Calu3 (cell line): ENCODE measurements at places on chromosomes 6 and 20.

GRCh38 chr20:56371977-56372376, 13.2 kb downstream of the FAM210B start:
- H3K27me3 ChIP-seq, result no peaks in the 10 kb centered on the region
- H3K36me3 ChIP-seq, result peaks cover 31% of the 10 kb centered on the region
- H3K4me3 ChIP-seq, result no peak overlapping the region
- H3K27ac ChIP-seq, result no peak overlapping the region

DNA sequence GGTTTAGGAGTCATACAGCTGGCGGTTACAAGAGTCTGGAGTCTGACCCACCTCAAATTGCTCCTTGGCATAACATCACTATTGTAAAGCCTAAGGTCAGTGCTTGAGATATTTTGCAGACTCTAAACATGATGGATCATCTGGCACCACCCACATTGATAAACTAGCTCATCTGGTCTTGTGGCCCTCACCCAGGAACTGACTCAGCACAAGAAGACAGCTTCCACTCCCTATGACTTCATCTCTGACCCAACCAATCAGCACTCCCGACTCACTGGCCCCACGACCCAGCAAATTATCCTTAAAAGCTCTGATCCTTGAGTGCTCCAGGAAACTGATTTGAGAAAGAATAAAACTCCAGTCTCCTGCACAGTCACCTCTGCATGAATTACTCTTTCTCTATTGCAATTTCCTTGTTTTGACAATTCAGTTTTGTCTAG, 115.9 kb downstream of the CD24 start:
- DNase-seq, result peak; percentile 77
- peaks cover 23% of the 10 kb centered on the region for H3K36me3 ChIP-seq
- H3K4me1 ChIP-seq, result peaks cover 35% of the 10 kb centered on the region
- H3K4me3 ChIP-seq, result no peak overlapping the region

GRCh38 chr6:112269114-112269513, 14.7 kb upstream of the LAMA4 start:
- no peaks in the 10 kb centered on the region for H3K4me1 ChIP-seq
- H3K36me3 ChIP-seq, result no peaks in the 10 kb centered on the region
- no peak for DNase-seq
- no peak overlapping the region for H3K27ac ChIP-seq
- H3K4me3 ChIP-seq, result no peak overlapping the region

DNA sequence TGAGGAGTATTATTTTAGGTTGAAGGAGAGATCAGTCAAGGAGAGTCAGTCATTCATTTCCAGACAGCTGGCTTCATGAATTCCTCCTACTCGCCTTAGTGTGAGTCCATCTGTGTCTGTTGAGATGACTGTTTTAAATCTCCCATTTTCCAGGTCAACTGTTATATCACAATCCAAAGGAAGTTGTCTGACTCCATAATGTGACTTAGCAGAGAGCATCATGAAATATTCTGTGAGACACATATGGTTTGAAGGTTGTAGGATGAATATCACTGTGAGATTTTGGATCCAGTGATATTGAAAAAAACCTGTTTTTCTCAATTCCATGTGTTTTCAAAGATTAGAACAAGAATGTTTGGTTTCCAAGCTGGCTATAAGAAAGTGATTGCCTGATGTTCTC, 530.2 kb upstream of the MAN1A1 start:
- H3K4me1 ChIP-seq, result no peaks in the 10 kb centered on the region
- no peak overlapping the region for H3K4me3 ChIP-seq
- no peaks in the 10 kb centered on the region for H3K36me3 ChIP-seq
- no peak overlapping the region for H3K27ac ChIP-seq

GRCh38 chr6:132188556-132189264, 212.6 kb downstream of the MOXD1 start:
- no peak overlapping the region for H3K27ac ChIP-seq
- H3K36me3 ChIP-seq, result no peaks in the 10 kb centered on the region
- peaks cover 18% of the 10 kb centered on the region for H3K4me1 ChIP-seq
- H3K4me3 ChIP-seq, result no peak overlapping the region

GRCh38 chr6:150788089-150788488, 77.4 kb upstream of the MTHFD1L start:
- DNase-seq, result no peak
- no peaks in the 10 kb centered on the region for H3K4me1 ChIP-seq
- no peak overlapping the region for H3K27ac ChIP-seq
- H3K27me3 ChIP-seq, result no peaks in the 10 kb centered on the region
- H3K4me3 ChIP-seq, result no peak overlapping the region

- no peak for DNase-seq
- H3K4me3 ChIP-seq, result no peak overlapping the region
- no peaks in the 10 kb centered on the region for H3K27me3 ChIP-seq
- no peak overlapping the region for H3K27ac ChIP-seq
Observed at GRCh38 chr6:100065348-100065747, 71.3 kb upstream of the MCHR2 start.

DNA sequence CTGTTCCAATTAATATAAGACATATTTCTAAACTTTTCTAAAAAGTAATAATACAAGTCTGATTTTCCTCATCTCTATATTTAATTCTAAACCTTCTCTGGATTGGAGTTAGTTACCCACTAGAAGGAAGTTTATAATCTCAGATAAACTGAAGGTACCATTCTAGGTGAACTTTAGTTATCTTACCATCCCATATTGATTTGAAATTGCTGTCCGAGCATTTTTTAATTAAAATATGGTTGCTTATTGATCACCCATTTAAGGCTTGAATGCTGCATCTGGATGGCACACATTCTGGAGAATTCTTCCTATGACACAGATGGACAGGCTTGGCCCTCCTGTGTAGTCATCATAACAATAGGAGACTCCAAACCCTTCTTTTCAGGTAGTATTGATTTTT, 8.0 kb downstream of the RNF182 start:
- H3K27me3 ChIP-seq, result no peaks in the 10 kb centered on the region
- no peaks in the 10 kb centered on the region for H3K4me1 ChIP-seq
- H3K27ac ChIP-seq, result no peak overlapping the region
- DNase-seq, result no peak
- H3K36me3 ChIP-seq, result no peaks in the 10 kb centered on the region
- H3K4me3 ChIP-seq, result no peak overlapping the region

DNA sequence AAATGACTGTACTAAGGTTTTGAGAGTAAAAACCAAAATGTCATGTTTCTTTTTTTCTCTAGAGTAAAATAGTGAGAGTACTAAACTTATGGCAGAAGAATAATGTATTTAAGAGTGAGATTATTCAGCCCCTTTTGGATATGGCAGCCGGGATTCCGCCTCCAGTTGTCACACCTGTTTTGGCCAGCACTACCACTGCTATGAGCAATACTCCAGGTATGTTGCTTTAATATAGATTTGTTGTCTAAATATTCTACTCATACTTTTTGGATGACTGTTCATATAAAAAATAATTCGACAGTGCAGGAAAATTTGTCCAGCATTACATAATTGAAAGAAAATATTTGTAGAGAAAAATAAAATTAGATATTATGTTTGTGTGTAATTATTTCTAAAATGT, 59.5 kb downstream of the SCAF8 start:
- peak; percentile 17 for DNase-seq
- peaks cover 7% of the 10 kb centered on the region for H3K36me3 ChIP-seq
- H3K27ac ChIP-seq, result no peak overlapping the region
- no peaks in the 10 kb centered on the region for H3K27me3 ChIP-seq
